Progenitor cell of endocrine pancreas (in vitro differentiated cells): ENCODE measurements at places on chromosomes 4 and X. TPM values are rescaled to one million over a fixed set of nuclear protein-coding genes. Genes with fewer than 3 reads are reported as not detected.

Gene PDE5A
- 44.6 and 51.9 TPM in 2 replicates for total RNA-seq

Gene CPE
- total RNA-seq: 129 and 135 TPM in 2 replicates

Gene HPGDS
- not detected in 2 replicates for total RNA-seq

Gene ADH1B
- total RNA-seq: 0.29 and 0.53 TPM in 2 replicates

Gene NPY2R
- total RNA-seq: not detected in 2 replicates

Gene MYOZ2
- 0.10 and 0.16 TPM in 2 replicates for total RNA-seq

Gene FIP1L1
- 71.6 and 84.2 TPM in 2 replicates for total RNA-seq

Gene GPR50
- total RNA-seq: 0.29 and 0.64 TPM in 2 replicates

Gene CORIN
- total RNA-seq: 0.84 and 1.5 TPM in 2 replicates

DNA sequence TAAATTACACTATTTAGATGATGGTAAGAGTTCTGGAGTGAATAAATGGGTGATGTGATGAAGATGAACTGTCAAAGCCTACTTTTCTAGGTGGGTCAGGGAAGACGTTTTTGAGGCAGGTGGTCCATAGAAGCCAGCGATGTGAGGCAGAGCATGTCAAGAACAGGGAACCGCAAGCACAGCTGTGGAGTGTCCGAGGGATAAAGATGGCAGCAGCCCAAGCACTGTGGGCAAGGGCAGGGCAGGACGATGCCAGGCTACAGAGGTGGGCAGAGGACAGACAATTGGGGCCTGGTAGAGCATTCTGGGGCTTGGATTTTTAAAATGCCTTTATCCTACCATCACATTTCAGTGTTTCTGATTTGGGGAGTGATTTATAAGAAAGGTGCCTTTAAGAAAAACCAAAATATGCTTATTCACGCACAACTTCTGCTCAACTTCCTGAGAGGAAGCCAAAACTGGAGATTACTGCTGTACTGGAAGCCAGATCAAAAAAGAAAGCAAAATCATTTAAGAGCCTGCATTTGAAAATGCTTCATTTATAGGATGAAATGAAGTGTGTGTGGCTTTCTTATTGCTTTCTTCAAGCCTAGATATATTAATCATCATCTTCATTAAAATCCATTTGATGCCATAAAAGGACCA, 119.0 kb upstream of the WDR17 start:
- no peak overlapping the region for H3K27ac ChIP-seq
- DNase-seq: no peak
- no peaks in the 10 kb centered on the region for H3K27me3 ChIP-seq
- no peaks in the 10 kb centered on the region for H3K4me1 ChIP-seq
- no peak overlapping the region for H3K4me3 ChIP-seq
- H3K36me3 ChIP-seq: peaks cover 1% of the 10 kb centered on the region

GRCh38 chrX:76155786-76156185, 17.1 kb upstream of the PBDC1 start:
- no peak overlapping the region for H3K27ac ChIP-seq
- no peak overlapping the region for H3K4me3 ChIP-seq
- H3K27me3 ChIP-seq: no peaks in the 10 kb centered on the region

DNA sequence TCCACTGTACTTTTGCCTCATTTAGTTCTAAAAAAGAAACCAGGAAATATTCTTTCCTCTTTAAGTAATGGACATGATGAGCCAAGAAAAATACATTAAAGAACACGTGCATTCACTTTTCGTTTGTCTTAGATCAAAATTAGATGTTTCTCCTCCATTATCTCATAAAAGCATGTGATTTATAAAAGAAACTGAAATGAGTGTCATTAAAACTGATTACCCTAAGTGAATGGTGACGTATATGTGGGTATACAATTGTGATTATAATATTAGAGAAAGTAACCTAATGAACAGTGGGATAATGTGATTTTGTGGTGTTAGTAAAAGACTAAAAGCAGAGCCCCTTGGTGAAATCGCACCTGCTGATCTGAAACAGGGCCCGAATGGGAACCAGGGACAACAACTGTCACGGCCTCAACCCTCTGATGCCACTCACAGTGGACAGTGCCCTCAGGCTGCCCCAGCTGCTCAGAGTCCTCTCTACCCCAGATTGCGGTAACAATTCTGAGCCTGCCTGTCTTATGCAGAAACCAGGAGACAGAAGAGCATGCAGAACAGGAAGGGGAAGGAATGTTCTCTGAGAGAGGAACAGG, 25.7 kb upstream of the HS6ST2 start:
- peaks cover 9% of the 10 kb centered on the region for H3K27me3 ChIP-seq
- H3K4me3 ChIP-seq: no peak overlapping the region
- H3K4me1 ChIP-seq: no peaks in the 10 kb centered on the region
- no peak overlapping the region for H3K27ac ChIP-seq
- no peaks in the 10 kb centered on the region for H3K36me3 ChIP-seq
- no peak for DNase-seq

GRCh38 chr4:80307774-80308465, 27.6 kb upstream of the CFAP299 start:
- no peak overlapping the region for H3K4me3 ChIP-seq
- no peaks in the 10 kb centered on the region for H3K36me3 ChIP-seq
- H3K27me3 ChIP-seq: peaks cover 63% of the 10 kb centered on the region

- H3K27ac ChIP-seq: no peak overlapping the region
- no peak for DNase-seq
- H3K27me3 ChIP-seq: no peaks in the 10 kb centered on the region
- H3K4me3 ChIP-seq: no peak overlapping the region
- H3K36me3 ChIP-seq: no peaks in the 10 kb centered on the region
Measured at GRCh38 chr4:123950530-123950929, 553.9 kb downstream of the SPRY1 start.

- no peaks in the 10 kb centered on the region for H3K36me3 ChIP-seq
- no peak overlapping the region for H3K27ac ChIP-seq
- no peak for DNase-seq
- H3K4me3 ChIP-seq: no peak overlapping the region
- peaks cover 13% of the 10 kb centered on the region for H3K4me1 ChIP-seq
Measured at GRCh38 chrX:75989806-75990590, 182.9 kb upstream of the PBDC1 start.

DNA sequence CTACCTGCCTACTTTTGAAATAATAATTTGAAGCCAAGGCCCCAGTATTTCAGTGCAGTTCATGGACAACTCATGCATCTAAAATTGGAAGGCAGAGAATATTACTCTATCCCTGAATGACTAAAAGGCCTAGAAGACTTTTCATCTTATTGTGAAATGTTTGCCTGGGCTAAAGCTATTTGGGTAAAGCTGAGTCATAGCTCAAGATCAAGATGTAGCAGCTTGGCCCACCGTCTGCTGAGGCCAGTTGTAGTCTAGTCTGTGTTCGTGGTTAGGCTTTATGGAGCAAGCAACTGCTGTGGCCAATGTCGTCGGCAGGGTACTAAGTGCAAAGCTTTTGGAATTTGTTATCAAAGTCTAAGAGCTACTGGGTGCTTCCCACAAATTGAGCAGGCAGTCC, 929.1 kb downstream of the RAB28 start:
- DNase-seq: no peak
- no peaks in the 10 kb centered on the region for H3K4me1 ChIP-seq
- H3K27ac ChIP-seq: no peak overlapping the region
- H3K36me3 ChIP-seq: no peaks in the 10 kb centered on the region

- no peak for DNase-seq
- peaks cover 25% of the 10 kb centered on the region for H3K4me1 ChIP-seq
- H3K27me3 ChIP-seq: no peaks in the 10 kb centered on the region
- no peak overlapping the region for H3K27ac ChIP-seq
- no peak overlapping the region for H3K4me3 ChIP-seq
Measured at GRCh38 chrX:133335027-133335426, 80.3 kb downstream of the GPC4 start.

GRCh38 chrX:46698691-46699090, 60.2 kb downstream of the SLC9A7 start:
- no peak overlapping the region for H3K27ac ChIP-seq
- H3K27me3 ChIP-seq: no peaks in the 10 kb centered on the region
- H3K36me3 ChIP-seq: peaks cover 6% of the 10 kb centered on the region
- no peak for DNase-seq

DNA sequence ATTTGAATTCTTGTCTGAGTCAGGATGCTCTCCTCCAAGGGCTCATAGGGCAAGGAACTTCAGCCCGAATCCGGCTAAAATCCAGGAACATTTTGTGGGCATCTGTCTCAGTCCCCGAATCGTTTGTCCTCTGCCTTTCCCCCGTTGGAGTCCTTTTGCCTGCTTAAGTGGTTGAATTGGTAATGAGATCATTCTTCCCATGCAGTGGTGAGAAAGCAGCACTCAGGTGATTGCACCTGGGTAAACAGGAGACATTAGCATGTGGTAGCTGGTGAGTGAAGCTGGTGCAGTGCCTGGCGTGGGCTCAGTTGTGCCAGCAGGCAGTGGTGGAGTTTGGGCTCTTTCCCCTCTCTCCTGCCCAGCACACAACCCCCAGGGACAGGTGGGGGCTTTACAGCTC, 61.9 kb upstream of the MTM1 start:
- H3K27ac ChIP-seq: no peak overlapping the region
- peaks cover 14% of the 10 kb centered on the region for H3K27me3 ChIP-seq
- no peak overlapping the region for H3K4me3 ChIP-seq
- H3K36me3 ChIP-seq: peaks cover 2% of the 10 kb centered on the region
- DNase-seq: no peak

DNA sequence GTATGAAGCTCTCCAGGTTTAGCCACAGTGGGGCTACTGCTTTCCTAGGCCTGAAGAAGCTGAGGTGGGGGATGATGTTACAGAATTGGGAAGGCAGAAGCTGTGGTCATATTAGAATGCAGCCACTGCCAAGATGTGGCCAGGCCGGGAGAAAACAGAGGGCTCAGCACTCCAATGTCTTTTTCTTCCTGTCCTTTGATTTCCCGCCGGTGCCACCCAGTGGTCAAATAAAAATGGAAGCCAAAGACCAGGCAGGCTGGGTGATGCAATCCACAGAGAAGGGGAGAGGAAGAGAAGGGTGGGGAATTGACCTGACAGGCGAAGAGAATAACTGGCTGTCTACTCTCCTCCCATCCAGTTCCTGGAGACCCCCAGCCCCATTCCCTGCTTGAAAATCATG, 94.9 kb upstream of the SHISA3 start:
- no peaks in the 10 kb centered on the region for H3K36me3 ChIP-seq
- H3K27ac ChIP-seq: no peak overlapping the region
- H3K4me1 ChIP-seq: no peaks in the 10 kb centered on the region
- peaks cover 10% of the 10 kb centered on the region for H3K27me3 ChIP-seq
- H3K4me3 ChIP-seq: no peak overlapping the region
- no peak for DNase-seq

DNA sequence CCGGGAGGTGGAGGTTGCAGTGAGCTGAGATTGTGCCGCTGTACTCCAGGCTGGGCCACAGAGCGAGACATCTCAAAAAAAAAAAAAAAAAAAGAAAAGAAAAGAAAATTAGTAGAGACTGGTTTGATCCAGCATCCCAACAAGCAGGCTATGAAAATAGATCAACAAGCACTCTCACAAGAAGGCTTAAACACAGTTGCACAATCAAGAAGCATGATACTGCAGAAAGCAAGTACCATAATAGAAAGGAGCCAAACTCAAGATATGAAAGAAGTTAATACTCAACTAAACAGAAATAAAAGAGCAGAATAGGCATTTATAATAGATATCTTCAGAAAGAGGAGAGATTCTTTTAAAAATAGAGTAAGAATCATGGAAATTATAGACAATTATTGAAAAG, 10.6 kb downstream of the TLR6 start:
- no peaks in the 10 kb centered on the region for H3K4me1 ChIP-seq
- peaks cover 3% of the 10 kb centered on the region for H3K36me3 ChIP-seq
- no peak overlapping the region for H3K27ac ChIP-seq
- DNase-seq: no peak

DNA sequence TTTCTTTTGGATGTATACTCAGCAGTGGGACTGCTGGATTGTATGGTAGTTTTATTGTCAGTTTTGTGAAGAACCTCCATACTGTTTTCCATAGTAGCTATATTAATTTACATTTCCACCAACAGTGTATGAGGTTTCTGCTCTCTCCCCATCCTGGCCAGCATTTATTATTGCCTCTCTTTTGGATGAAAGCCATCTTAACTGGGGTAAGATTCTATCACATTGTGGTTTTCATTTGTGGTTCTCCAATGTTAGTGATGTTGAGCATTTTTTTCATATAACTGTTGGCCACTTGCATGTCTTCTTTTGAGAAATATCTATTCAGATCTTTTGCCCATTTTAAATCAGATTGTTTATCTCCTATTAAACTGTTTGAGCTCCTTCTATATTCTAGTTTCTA, 27.6 kb downstream of the QRFPR start:
- H3K4me3 ChIP-seq: no peak overlapping the region
- DNase-seq: no peak

GRCh38 chr4:79281566-79282359, 44.1 kb downstream of the NAA11 start:
- H3K27me3 ChIP-seq: no peaks in the 10 kb centered on the region
- DNase-seq: no peak
- H3K36me3 ChIP-seq: no peaks in the 10 kb centered on the region
- H3K27ac ChIP-seq: no peak overlapping the region
- H3K4me3 ChIP-seq: no peak overlapping the region

GRCh38 chrX:136185401-136186022, 38.2 kb downstream of the FHL1 start:
- no peak overlapping the region for H3K27ac ChIP-seq
- no peaks in the 10 kb centered on the region for H3K4me1 ChIP-seq
- no peak overlapping the region for H3K4me3 ChIP-seq
- no peaks in the 10 kb centered on the region for H3K36me3 ChIP-seq

GRCh38 chr4:79065262-79065661, 126.0 kb upstream of the PAQR3 start:
- H3K36me3 ChIP-seq: no peaks in the 10 kb centered on the region
- H3K27ac ChIP-seq: no peak overlapping the region
- no peak overlapping the region for H3K4me3 ChIP-seq

DNA sequence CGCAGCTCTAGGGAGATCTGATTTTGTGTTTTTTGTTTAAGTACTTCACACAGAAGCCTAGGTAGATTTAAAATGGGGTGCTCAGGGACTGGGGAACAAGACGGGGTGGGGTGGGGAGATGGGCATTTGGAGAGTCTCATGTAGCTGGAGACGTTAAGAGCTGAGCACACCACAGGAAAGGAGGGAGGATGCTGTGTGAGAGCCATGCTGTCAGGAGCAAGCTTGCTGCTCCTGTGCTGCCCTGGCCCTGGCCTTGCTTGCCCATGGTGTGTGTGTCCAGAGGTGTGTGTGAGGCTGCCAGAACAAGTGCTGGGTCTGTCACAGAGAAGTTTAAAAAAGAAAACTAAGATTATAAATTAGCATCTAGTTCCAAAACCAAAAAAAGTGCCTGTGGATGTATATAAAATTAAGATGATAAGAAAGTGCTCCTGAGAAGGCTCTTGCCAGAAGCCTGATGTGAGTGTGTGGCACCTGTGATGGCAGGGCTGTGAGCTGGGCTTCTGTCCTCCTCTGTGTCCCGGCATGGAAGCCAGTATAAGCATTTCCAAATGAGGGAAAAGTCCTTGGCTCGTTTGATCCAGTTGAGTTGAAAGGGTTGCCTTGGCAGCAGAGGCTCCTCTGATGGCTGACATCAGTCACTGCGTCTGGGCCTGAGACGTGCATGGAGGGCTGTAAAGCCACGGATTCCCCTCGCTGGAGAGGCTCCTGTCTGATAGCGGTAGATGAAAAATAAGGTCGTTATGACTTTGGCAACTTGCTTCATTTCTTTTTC, 63.5 kb downstream of the NELFA start:
- DNase-seq: no peak
- peaks cover 11% of the 10 kb centered on the region for H3K36me3 ChIP-seq
- H3K27me3 ChIP-seq: no peaks in the 10 kb centered on the region
